Activated CD4-positive, alpha-beta memory T cell treated with anti-CD3 and anti-CD28 coated beads, Interleukin-2, amount 10 ng/mL, durations not matched to agents 7 days and 5 days (primary cell): ENCODE measurements at places on chromosomes 7 and 10. TPM values are rescaled to one million over a fixed set of nuclear protein-coding genes. Genes with fewer than 3 reads are reported as not detected.

- peaks cover 10% of the 10 kb centered on the region for H3K4me1 ChIP-seq
- H3K27me3 ChIP-seq: no peaks in the 10 kb centered on the region
- no peak overlapping the region for H3K4me3 ChIP-seq
Measured at GRCh38 chr10:73262105-73262730, 9.8 kb upstream of the MRPS16 start.

DNA sequence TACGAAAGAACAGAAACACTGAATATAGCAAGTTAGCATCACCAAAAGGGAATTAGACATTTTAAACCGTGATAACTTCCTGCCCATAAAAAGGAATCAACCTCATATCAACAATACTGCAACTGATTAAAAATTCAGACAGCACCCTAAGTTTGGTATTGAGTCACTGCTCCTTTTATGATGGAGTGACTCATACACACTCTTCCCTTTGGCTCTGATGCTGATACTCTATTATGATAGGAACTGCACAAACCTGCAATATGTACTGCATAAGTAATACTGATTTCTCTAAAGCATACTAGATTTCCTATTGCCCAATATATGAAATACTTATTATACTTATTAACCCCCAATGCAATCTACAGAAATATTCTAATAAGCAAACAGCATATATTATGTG, 118.7 kb downstream of the PARD3 start:
- no peak overlapping the region for H3K4me3 ChIP-seq
- peaks cover 15% of the 10 kb centered on the region for H3K4me1 ChIP-seq
- H3K36me3 ChIP-seq: no peaks in the 10 kb centered on the region

- H3K36me3 ChIP-seq: no peaks in the 10 kb centered on the region
- no peak overlapping the region for H3K4me3 ChIP-seq
- peak; percentile 48 for DNase-seq
- peaks cover 6% of the 10 kb centered on the region for H3K27me3 ChIP-seq
- no peak overlapping the region for H3K27ac ChIP-seq
- H3K4me1 ChIP-seq: peaks cover 17% of the 10 kb centered on the region
Measured at GRCh38 chr10:84008878-84009277, 130.4 kb upstream of the GHITM start.

- no peak for DNase-seq
- H3K27ac ChIP-seq: no peak overlapping the region
- no peak overlapping the region for H3K4me3 ChIP-seq
- no peaks in the 10 kb centered on the region for H3K36me3 ChIP-seq
Measured at GRCh38 chr10:97188261-97188711, 2.5 kb upstream of the SLIT1 start.

DNA sequence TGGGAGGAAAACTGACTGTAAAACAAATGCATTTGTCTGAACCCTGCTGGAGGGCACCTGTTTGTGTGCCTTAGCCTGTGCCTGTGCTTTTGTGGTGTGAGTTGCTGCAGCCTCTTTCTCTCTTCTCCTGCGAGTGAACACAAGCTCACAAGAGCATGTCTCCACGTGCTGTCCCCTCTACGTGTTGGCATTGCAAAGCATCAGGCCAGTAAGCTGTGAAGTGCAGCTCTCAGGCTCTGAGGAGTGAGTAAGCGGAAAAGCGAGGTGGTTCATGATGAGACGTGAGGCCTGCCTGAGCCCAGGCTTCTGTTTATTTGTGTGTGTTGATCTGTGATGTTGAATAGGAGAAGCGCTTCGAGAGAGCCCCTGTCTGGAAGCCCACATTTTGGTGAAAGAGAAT, 85.6 kb upstream of the PDCD4 start:
- no peaks in the 10 kb centered on the region for H3K36me3 ChIP-seq
- H3K27me3 ChIP-seq: no peaks in the 10 kb centered on the region
- H3K27ac ChIP-seq: no peak overlapping the region
- no peak overlapping the region for H3K4me3 ChIP-seq
- peaks cover 18% of the 10 kb centered on the region for H3K4me1 ChIP-seq

- H3K27me3 ChIP-seq: peaks cover 35% of the 10 kb centered on the region
- H3K27ac ChIP-seq: no peak overlapping the region
Measured at GRCh38 chr10:66925373-66925772, 463 bp upstream of the LRRTM3 start.

DNA sequence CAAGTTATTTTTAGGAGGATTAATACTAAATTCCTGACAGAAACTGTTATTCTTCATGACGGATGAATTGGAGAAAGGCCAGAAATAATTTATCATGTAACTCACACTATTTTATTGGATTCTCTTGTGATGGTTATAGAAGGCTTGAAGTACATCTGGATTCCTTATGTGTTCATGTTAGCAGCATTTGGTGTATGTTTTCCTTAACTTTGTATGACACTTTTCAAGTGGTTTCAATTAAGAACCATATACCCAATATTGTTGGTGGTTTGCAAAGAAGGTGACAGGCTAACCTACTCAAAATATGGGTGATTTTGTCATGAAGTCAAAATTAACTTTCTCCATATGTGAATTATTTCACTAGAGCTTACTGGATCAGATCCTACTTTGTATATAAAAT, 532.2 kb upstream of the CNTNAP2 start:
- no peaks in the 10 kb centered on the region for H3K36me3 ChIP-seq
- H3K4me3 ChIP-seq: no peak overlapping the region
- no peaks in the 10 kb centered on the region for H3K27me3 ChIP-seq
- DNase-seq: no peak
- H3K4me1 ChIP-seq: no peaks in the 10 kb centered on the region
- no peak overlapping the region for H3K27ac ChIP-seq

DNA sequence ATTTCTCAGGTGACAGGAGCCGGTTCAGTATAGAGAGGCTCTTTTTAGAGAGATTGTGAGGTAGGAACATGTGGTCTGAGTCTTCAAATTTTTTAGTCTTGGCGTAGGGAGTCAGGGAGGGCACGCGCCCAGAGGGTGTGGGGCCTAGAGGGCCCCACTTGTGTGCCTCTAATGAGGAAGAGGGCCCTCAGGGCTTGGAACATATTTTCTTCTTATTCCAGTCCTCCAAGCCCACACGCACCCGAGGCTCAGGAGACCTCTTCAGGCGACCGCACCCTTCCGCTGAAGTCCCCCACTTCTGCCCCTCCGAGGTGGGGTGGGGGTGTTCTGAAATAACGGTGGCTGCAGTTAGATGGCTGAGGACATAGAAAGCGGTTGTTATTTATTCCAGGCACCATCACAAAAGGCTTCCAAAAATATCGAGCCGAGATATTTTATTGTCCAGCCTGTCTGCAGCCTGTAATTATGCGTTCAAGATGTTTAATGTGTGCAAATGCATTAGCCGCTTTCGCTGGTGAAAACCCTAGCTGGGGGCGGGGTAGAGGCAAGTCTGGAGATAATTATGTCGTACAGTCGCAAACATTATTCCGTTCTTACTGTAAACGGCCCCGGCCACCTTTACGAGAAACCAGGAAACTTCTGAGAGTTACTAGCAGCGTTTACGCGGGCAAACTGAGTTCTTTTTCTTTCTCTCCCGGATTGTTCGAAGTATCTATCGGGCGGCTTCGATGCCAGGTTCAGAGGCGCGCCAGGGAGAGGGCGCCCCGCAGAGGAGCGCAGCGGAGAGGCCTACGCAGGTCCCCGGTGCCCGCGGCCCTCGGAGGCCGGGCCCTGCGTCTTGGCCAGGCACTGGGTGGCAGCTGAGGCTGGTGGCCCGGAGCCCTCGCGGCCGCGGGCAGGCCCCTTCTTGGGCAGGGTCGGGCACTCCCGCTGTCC, 12.9 kb upstream of the HOXA13 start:
- no peak for DNase-seq
- no peak overlapping the region for H3K4me3 ChIP-seq
- no peak overlapping the region for H3K27ac ChIP-seq
- H3K4me1 ChIP-seq: no peaks in the 10 kb centered on the region
- H3K36me3 ChIP-seq: no peaks in the 10 kb centered on the region
- H3K27me3 ChIP-seq: peaks cover 85% of the 10 kb centered on the region

DNA sequence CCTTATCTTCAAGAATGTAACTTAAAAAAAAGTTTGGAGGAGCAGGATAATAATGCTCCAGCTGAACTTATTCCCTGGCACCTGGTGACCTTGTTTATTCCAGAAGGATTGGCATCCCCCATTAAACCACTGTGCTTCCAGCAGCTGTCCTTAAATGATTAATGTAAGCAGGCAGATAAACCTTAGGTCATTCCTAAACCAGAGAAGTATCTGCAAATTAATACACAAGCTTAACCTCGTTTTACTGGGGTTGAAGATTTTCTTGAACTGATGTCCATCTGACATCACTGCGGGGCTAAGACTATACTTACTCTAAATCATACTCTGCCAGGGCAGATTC, 116.1 kb upstream of the PALS2 start:
- no peaks in the 10 kb centered on the region for H3K36me3 ChIP-seq
- no peak overlapping the region for H3K27ac ChIP-seq
- H3K4me3 ChIP-seq: no peak overlapping the region
- peaks cover 5% of the 10 kb centered on the region for H3K4me1 ChIP-seq
- no peak for DNase-seq

DNA sequence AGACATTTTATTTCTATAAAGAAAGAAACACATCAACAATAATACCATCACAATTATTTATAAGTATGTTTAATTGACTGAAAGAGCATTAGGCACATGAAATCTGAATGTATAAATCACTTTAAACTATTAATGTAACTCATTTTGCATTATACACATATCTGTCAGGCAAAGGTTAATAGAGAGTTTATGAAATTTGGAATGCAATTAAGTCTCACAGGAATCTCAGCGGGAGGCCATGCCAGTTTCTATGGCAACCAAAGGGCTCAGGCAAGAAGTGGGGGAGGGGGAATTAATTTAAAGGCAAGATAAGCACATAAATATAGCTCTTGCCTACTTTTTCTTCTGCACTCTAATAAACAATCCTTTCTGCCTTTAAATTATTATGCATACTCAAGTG, 152.6 kb downstream of the SLC16A9 start:
- DNase-seq: no peak
- no peaks in the 10 kb centered on the region for H3K4me1 ChIP-seq
- H3K4me3 ChIP-seq: no peak overlapping the region
- H3K27me3 ChIP-seq: no peaks in the 10 kb centered on the region

GRCh38 chr10:44334621-44335184, 50.2 kb downstream of the CXCL12 start:
- H3K4me1 ChIP-seq: no peaks in the 10 kb centered on the region
- no peak overlapping the region for H3K27ac ChIP-seq
- DNase-seq: no peak
- H3K36me3 ChIP-seq: no peaks in the 10 kb centered on the region
- no peak overlapping the region for H3K4me3 ChIP-seq

DNA sequence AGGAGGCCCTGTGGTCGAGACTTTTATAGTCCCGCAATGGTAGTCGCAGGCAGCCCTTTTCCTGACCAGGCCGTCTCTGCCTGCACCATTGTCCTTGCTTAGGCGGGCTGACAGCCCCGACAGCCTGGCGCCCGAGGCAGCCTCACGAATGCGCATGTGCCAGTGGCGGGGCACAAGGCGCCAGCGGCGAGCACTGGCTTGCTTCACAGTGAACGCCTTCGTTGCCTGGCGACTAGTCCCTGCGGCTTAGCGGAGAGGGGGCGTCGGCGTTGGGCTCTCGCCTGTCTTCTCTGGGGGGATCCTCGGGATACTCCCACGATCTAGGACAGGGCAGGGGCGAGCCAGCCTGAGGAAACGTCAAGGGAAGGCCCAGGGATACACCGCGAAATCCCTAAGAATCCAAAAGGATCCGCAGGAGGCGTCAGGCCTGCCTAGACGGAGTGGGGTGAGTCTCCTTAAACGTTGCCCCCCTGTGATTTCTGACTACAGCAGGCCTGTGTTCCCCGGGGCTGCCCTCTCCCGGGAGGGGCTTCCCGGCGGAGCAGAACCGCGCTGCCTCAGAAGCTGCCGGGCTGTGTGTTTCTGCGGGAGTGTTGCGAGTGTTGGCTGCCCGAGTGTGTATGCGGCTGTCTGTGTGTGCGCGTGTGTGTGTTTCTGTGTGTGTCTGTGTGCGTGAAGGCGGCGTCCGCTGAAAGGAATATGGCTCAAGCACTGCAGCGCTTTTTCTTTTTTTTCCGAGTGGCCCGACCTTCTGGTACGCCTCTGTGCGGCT, 20.5 kb upstream of the ZNF273 start:
- no peak overlapping the region for H3K27ac ChIP-seq
- no peaks in the 10 kb centered on the region for H3K36me3 ChIP-seq
- H3K4me3 ChIP-seq: peak overlapping the region; percentile 32
- DNase-seq: peak; percentile 14
- H3K27me3 ChIP-seq: peaks cover 23% of the 10 kb centered on the region

DNA sequence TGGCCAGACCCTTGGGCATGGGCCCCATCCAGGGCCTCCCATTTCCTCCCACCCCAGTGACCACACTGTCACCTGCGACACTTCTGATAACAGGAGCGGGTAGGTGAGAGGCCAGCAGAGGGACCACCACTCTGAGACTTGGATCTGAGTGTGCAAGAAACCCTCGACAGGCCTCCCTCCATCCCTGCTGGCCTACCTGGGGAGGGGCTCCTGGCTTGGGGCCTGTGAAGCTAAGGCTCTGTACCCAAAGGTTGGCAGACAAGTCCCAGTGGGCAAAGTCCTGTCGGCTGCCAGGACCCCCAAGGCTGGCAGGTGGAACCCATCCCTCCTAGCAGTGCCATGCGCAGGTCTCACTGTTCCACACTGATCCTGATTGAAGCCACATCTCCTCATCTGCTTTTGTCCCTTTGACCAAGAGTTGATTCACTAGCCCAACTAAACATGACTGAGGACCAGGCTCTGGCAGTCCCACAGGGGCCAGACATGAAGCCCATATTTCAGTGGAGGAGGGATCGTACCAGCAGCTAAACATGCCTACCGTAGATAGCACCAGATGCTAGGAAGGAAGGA, 1.2 kb upstream of the PGAM2 start:
- H3K4me1 ChIP-seq: peaks cover 6% of the 10 kb centered on the region
- no peaks in the 10 kb centered on the region for H3K27me3 ChIP-seq
- H3K4me3 ChIP-seq: no peak overlapping the region

GRCh38 chr10:129784891-129785290, 179.2 kb downstream of the EBF3 start:
- no peaks in the 10 kb centered on the region for H3K4me1 ChIP-seq
- no peak overlapping the region for H3K4me3 ChIP-seq
- H3K36me3 ChIP-seq: no peaks in the 10 kb centered on the region
- no peak for DNase-seq

DNA sequence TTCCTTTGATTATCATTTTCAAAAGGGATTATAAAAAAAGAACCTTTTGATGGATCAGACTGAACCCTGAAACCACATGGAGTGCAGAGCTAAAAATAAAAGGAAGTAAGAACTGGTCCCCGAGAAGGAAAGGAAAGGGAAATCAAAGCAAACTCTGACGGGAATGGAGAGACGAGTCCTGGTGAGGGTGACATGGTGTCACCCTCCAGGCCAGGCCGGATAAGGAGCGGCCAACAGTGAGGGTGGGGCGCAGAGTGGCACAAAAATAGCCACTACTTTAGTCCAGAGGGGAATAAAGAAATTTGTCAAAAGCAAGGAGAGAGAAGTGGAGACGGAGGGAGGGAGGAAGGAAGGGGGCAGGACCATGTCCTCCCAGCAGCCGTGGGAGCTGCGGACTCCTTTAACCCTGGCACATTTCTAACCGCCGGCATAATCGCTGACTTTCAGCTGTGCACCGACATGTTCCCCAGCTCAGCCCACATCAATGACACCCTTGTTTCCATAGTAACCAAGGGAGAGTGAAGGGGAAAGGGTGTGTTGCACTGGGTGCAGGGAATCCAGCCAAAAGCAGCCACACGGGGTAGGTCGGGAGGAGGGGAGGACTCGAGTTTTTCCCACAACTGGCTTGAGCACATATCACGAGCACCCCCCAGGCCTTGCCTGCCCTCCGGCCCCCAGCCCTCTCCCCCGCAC, 29.7 kb downstream of the TRIM8 start:
- peak; percentile 78 for DNase-seq
- H3K4me3 ChIP-seq: peak overlapping the region; percentile 55
- H3K27ac ChIP-seq: peak overlapping the region; percentile 46
- H3K4me1 ChIP-seq: peaks cover 42% of the 10 kb centered on the region

The HMX2 gene
- total RNA-seq: not detected

The AKR1E2 gene
- total RNA-seq: 4.0 TPM

The CLRN3 gene
- total RNA-seq: not detected

The CYP2E1 gene
- 0.76 TPM for total RNA-seq

The CPXM2 gene
- not detected for total RNA-seq

The PTF1A gene
- not detected for total RNA-seq

The GBX1 gene
- not detected for total RNA-seq

The STOX1 gene
- 0.60 TPM for total RNA-seq
